ENCODE measurements at places on chromosomes 1 and 21.

GRCh38 chr1:74690364-74690696, 16.7 kb upstream of the ERICH3 start:
- DNase-seq: no peak

DNA sequence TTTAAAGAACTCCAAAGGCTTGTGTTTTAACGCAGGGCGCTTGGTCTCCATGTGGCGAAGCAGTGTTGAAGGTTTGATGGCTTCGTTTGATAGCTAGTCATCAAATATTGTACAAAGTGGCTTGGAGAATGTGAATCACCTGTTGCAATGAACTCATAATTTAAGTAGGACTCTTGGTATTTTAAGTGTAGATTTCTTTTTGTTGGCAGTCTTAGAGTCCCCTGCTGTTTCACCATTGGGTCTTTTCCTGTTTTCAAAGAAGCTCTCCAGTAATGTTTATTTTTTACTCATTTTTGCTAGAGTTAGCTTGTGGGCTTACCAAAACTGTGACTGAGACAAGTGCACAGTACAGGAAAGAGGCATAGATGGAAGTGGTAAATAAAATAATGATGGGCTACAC, 26.2 kb downstream of the RASAL2 start:
- DNase-seq: no peak

- no peak for DNase-seq
These were observed 34.0 kb upstream of the C1orf115 start for GRCh38 chr1:220655961-220656740.

DNA sequence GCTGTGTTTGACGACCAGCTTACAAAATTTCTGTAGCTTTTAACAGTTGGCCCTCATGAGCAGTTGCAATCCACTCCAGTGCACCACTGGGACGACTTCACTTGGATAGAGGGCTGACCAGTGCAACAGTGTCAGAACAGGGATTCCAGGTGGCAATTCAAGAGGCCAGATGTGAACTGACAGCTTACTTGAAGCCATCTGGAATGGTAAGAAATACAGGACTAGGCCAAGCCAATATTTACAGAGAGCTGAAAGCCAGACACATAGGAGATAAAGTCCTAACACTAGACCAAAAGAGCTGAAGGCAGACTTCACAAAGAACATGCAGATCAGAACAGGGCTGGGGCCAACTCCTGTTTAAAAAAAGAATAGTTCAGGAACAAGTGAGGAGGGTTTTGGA, 93.5 kb upstream of the NFIA start:
- DNase-seq: no peak

DNA sequence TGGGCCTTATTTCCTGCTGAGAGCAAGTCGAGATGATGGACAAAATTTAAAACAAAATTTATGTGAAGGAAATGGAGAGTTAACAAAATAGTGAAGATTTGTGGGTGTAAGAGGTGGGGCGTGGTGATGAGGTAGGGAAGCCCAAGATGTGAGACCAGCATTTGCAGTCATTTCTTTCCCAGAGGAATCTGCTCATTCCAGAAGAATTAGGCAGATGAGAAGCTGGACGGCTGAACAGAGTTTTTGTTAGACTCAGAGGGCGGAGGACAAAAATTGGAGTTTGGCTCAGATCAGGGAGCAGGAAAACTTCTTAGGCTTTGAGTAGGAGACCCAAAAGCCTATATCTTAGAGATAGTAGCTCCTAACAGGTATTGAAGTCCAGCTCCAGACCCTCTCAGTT, 65.3 kb downstream of the CAMTA1 start:
- no peak for DNase-seq

- DNase-seq: no peak
These were observed 1.5 kb upstream of the ST6GALNAC5 start for GRCh38 chr1:76865696-76866286.

- no peak for DNase-seq
These were observed 13.7 kb downstream of the CSF1 start for GRCh38 chr1:109924316-109924715.

DNA sequence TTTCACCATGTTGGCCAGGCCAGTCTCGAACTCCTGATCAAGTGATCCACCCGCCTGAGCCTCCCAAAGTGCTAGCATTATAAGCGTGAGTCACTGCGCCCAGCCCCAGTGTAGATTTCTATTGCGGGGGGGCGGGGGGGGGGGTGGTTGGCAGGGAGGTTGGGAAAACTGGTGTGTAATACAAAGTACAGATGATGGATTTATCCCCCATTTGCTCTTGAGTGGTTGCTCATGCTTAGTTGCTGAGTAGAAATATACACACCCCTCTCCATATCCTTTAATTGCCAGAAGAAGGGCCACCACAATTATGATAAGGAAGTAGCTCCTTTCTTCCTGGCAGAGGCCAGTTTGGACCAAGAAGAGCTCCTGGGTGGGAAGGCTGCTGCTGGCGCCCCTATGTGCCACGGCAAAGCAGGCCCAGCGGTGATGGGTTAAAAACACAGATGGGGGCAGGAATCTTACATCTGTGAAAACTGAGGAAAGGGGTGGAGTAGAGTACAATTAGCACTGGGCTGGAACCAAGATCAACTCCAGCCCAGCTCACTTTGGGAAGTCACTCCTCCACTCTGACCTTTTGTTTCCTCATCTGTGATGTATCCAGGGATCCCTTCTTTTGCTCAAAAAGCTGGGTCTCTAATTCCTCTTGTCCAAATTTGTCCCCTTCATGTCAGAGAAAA, 55.2 kb downstream of the MRPL37 start:
- DNase-seq: no peak

Measured in activated gamma-delta T cell (primary cell).